ENCODE measurements at places on chromosomes 13 and 19.

- DNase-seq, result no peak
Measured at GRCh38 chr13:111080642-111081041, 34.5 kb upstream of the ARHGEF7 start.

- DNase-seq, result no peak
Measured at GRCh38 chr13:42532561-42533335, 41.2 kb upstream of the TNFSF11 start.

- no peak for DNase-seq
Measured at GRCh38 chr19:11538232-11539036, at the start of gene CNN1. TSS of gene CNN1 (plus strand) at chr19:11538851. CDS start at chr19:11538928, 77 bp downstream.

GRCh38 chr13:57918913-57919312 lies 287.4 kb downstream of the PCDH17 start:
- DNase-seq, result no peak

GRCh38 chr19:30898353-30899103 lies 450.7 kb downstream of the TSHZ3 start:
- no peak for DNase-seq

DNA sequence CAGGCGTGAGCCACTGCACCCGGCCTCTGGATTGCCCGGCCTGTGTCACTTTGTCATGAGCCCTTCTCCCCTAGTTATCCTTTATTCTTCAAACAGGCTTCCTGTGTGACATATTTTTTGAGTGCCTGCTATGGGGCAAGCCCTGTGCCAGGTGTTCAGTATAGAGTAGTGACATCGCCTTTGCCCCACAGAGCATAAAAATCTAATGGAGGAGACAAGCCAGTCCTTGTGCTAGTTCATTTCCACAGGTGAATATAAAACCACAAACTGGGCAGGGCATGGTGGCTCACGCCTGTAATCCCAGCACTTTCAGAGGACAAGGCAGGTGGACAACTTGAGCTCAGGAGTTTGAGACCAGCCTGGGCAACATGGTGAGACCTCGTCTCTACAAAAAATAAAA lies 43.2 kb downstream of the BBC3 start:
- no peak for DNase-seq

All from HFFc6 (cell line).